ENCODE measurements at places on chromosomes 12 and 14.

DNA sequence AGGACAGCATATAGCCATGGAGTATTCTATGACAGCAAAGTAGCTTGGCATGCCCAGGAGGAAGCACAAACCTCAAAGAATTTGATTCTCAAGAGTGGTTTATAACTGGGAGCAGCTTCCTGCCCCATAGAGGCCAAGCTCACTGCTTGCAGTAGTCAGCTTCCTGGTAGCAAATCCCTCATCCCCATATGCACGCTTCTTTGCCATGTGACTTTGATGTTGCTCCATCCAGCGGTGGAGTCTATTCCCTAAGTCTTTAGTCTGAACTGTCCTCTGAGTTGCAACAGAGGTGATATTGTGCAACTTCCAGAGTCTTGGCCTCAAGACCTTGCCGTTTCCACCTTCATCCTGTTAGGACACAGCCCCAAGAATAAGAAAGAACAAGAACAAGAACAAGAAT, 996.8 kb upstream of the TMEM132C start:
- no peak for DNase-seq

DNA sequence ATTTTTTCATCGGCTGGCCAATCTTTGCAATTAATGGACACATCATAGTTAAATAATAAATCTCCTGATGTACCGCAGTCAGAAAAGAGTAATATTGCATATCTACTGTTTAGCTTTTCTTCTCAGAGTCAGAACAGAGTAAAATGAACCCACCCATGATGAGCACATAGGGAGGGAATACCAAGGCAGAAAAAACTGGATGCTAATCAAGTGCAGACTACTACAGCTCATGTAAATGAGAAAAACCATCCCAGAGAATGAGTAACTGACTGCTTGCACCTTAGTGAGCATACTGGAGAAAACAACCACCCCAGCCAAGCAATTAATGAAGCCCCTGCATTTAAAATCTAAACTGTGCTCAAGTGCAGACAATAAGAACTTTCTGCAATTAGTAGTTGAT, 483.7 kb downstream of the MDGA2 start:
- no peak for DNase-seq

- no peak for DNase-seq
Observed at GRCh38 chr14:24321212-24321975, 10.1 kb downstream of the LTB4R start.

GRCh38 chr12:108156717-108157116, 27.6 kb downstream of the WSCD2 start:
- DNase-seq, result no peak

GRCh38 chr14:49966304-49966809, 73.5 kb downstream of the ARF6 start:
- no peak for DNase-seq

DNA sequence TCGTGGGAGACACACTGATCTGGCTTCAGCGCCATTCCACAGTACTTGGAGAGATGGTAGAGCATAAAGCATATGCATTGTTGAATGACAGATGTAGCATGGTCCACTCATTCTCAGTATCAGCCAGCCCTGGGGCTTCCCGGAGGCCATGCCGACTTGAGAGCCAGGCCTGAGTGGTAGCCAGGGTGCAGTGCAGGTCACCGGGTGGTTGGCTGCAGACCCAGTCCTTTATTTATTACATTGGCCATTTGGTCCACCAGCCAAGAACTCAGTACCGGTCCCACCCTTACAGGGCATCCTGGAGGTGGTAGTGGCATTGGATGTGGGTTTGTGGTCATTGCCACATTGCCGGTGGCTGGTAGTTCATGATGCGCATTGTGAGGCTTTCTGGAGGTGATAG, 121.6 kb upstream of the RTL1 start:
- no peak for DNase-seq

- no peak for DNase-seq
Observed at GRCh38 chr12:6767353-6768319, 1.5 kb downstream of the PTMS start.

GRCh38 chr12:107472308-107472707, 213.3 kb upstream of the PWP1 start:
- no peak for DNase-seq

DNA sequence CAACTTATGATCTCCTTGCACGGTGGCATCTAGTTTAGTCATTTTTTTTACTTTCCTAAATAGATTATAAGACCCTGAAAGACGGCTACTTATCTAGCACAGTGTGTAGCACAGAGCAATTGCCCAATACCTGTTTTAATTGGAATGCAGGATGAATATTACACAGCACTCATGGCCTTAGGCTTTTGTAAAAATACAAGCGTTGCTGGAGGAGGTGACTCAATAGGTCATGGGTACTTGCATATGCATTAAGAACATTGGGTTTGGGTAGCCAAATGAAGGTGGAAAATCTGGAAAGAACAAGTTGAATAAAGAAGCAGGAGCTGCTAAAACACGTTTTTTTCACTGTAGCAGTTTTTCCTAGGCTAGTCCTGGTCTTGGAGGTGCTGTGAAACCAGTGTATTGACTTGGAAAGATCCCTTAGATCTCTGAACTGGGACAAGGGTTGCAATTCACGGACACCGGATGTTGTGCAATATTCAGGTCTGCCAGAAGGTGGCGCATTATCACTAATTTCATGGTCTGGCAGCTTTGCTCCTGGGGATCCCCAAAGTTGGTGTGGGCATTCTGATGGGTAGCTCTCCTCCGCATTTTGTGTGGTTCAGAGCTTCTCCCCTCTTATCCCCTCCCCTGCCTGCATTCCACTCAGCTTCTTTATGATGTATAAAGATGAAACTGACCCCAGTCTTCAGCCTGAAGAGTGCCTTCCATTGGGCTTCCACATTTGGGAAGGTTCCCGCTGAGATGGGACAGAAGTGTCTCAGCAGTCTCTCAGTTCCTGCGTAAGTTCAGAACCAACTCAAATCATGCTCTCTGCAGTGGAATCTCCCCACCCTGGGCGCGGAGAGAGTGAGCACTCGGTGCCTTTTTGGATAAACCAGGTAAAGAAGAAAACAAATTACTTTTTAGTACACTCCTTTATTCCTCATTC, 278.3 kb downstream of the NRXN3 start:
- no peak for DNase-seq

All from activated CD8-positive, alpha-beta memory T cell treated with anti-CD3 and anti-CD28 coated beads for 1 hour (primary cell).